ENCODE measurements at places on chromosomes 11 and 22.

DNA sequence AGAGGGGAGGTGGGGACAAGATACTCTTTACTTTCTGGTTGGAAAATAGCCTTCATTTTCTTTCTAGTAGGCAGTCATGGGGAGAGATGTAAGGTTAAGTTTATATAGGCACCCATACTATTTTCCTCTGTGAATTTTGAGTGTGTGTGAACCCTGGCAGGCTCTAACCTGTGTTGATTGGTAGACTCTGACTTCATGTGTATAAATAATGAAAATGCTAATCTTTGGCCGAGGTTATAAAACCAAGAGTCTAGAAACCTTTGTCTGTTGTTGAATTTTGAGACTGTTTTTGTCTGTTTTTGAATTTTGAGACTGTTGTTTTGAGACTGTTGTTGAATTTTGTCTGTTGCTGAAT, 14.0 kb downstream of the TRIM44 start:
- no peak for DNase-seq

DNA sequence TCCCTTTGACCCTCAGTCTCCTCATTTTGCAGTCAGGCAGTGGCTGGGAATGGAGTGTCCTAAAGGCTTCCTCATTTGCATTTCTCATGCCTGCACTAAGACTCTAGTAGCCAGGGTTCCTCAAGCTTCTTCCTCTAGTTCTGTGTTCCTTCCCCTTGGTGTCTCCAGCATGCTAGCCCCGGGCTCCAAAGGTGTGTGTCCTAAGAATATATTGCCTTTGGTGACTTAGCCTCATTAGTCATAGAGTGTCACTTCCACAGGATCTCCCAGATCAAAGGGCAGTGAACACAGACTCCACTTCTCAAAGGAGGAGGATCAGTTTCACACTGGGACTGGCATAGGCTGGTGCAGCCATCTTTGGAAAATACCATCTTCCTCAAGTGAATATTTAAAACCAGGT, 21.4 kb upstream of the ACER3 start:
- no peak for DNase-seq

DNA sequence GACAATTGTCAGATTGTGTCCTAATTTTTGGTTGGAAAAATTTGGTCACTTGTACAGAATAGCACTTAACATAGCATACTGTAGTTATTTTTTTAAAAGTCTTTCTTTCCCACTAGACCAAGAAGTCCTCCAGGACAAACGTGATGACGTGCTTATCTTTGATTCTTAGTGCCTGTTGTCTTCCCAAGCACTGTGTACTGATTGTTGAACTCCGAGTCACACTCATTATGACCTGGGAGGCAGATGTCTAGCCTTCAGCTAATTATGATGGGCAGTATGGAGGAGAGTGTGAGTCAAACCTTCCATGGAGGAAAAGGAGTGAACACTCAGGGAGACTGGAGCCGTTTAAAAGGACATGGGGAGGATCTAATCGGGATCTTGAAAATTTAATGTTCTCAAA, 119.8 kb downstream of the SPON1 start:
- DNase-seq = no peak

- no peak for DNase-seq
Measured at GRCh38 chr22:39559456-39560105, 11.0 kb upstream of the CACNA1I start.

- no peak for DNase-seq
Measured at GRCh38 chr22:31627223-31627731, 34.7 kb downstream of the PISD start.

DNA sequence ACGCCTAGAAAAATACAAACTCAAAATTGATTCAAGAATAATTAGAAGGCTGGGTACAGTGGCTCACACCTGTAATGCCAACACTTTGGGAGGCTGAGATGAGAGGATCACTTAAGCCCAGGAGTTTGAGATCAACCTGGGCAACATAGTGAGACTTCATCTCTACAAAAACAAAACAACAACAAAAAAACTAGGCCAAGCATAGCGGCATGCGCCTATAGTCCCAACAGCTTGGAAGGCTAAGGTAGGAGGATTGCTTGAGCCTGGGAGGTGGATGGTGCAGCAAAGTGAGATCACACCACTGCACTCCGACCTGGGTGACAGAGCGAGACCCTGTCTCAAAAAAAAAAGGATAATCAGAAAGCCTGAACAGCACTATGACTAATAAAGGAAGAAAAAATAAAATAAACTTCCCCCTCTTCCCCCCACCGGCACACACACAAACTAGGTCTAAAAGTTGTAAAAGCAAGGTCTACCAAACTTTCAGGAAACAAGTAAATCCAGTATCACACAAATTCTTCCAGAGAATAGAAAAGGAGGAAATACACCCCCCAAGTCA, 35.8 kb downstream of the RRAS2 start:
- DNase-seq = no peak

DNA sequence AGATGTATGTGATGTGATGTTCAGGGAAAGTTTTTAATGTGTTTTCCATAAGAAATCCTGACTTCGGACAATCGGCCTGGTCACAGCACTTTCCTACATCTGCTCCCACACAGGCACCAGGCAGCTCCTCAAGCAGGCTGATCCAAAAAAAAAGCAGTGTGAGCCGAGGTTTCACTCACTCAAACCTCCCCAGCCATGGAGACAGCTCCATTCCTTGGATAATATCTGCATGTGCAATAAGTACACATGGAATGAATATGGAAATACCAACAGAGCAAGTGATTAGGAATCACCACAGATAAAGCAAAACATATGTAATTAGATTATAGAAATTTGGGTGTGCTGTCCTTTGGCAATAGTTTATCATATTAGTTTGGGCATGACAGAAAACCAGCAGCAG, 88.8 kb upstream of the API5 start:
- no peak for DNase-seq

GRCh38 chr22:49968313-49968830, 7.8 kb downstream of the PIM3 start:
- DNase-seq = no peak

- no peak for DNase-seq
Measured at GRCh38 chr11:125433454-125434121, 62.5 kb downstream of the FEZ1 start.

Measured in hypothalamus (tissue), 51 donors.